ENCODE measurements at places on chromosomes 1 and 21. TPM values are rescaled to one million over a fixed set of nuclear protein-coding genes. Genes with fewer than 3 reads are reported as not detected.

DNA sequence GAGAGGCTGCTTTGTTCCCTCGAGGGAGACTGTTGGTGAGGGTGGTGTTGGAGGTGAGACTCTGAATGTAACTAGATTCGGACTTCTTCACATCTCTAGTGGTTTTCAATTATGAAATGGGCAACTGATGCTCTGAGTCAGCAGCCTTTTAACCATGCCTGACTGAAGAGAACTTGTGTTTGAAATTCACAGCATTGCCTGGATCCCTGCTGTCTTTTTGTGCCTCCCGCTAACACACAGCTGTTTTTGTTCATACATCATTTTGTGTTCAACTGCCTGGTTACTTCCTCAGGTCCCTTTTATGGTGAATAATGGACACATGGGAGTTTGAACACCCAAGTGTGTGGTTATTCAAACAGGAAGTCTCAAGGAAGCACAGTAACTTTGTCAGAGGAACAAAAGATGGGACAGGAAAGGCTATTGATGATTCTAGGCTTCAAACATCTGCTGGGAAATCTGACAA lies 16.8 kb downstream of the LAMC1 start:
- no peak for DNase-seq
- H3K4me1 ChIP-seq, result no peaks in the 10 kb centered on the region
- H3K36me3 ChIP-seq, result no peaks in the 10 kb centered on the region
- H3K4me3 ChIP-seq, result no peak overlapping the region
- peaks cover 23% of the 10 kb centered on the region for H3K27me3 ChIP-seq

GRCh38 chr1:244992833-244993232 lies 128.5 kb upstream of the HNRNPU start:
- no peak overlapping the region for H3K27ac ChIP-seq
- no peaks in the 10 kb centered on the region for H3K4me1 ChIP-seq
- H3K27me3 ChIP-seq, result no peaks in the 10 kb centered on the region
- H3K36me3 ChIP-seq, result no peaks in the 10 kb centered on the region
- no peak overlapping the region for H3K4me3 ChIP-seq
- no peak for DNase-seq

DNA sequence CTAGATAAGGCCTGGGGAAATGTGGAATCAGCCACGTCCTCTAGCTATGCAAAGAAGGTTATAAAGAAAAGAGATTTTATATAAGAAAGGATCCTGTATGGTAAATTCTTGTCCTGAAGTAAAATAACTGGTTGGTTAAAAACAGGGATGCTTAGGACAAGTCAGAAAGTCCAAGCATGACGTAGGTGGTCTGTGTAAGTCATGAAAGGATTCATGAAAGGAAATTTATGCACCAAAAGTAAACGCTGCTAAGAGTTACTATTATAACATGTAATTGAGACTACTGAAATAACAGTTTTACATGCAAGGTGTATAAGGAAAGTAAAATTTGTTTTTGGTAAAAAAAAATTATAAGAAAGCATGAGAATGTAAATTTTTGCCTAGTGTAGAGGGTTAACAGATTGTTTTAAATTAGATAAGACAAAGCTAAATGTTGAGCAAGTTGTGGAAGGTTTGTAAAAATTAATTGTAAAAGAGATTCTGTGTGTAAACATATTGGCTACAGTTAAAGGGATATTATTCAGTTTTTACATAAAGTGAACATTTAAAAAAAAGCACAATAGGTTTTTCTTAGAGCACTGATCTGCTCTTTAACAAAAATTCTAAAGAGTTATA lies 43.9 kb downstream of the PIGK start:
- H3K27ac ChIP-seq, result no peak overlapping the region
- no peak for DNase-seq
- no peaks in the 10 kb centered on the region for H3K27me3 ChIP-seq
- H3K4me1 ChIP-seq, result no peaks in the 10 kb centered on the region
- peaks cover 42% of the 10 kb centered on the region for H3K36me3 ChIP-seq

- H3K4me1 ChIP-seq, result peaks cover 98% of the 10 kb centered on the region
- peaks cover 9% of the 10 kb centered on the region for H3K27me3 ChIP-seq
- H3K27ac ChIP-seq, result peak overlapping the region; percentile 94
These were observed 6.5 kb downstream of the SLAMF7 start for GRCh38 chr1:160745551-160745950.

GRCh38 chr1:43776043-43776761 lies 68.9 kb downstream of the ST3GAL3 start:
- peaks cover 9% of the 10 kb centered on the region for H3K4me1 ChIP-seq
- DNase-seq, result no peak
- peaks cover 31% of the 10 kb centered on the region for H3K36me3 ChIP-seq
- no peak overlapping the region for H3K4me3 ChIP-seq
- H3K27ac ChIP-seq, result no peak overlapping the region

GRCh38 chr1:36096500-36097432 lies 8.1 kb downstream of the ADPRS start:
- H3K4me3 ChIP-seq, result no peak overlapping the region
- H3K36me3 ChIP-seq, result no peaks in the 10 kb centered on the region
- peaks cover 6% of the 10 kb centered on the region for H3K4me1 ChIP-seq
- no peaks in the 10 kb centered on the region for H3K27me3 ChIP-seq

DNA sequence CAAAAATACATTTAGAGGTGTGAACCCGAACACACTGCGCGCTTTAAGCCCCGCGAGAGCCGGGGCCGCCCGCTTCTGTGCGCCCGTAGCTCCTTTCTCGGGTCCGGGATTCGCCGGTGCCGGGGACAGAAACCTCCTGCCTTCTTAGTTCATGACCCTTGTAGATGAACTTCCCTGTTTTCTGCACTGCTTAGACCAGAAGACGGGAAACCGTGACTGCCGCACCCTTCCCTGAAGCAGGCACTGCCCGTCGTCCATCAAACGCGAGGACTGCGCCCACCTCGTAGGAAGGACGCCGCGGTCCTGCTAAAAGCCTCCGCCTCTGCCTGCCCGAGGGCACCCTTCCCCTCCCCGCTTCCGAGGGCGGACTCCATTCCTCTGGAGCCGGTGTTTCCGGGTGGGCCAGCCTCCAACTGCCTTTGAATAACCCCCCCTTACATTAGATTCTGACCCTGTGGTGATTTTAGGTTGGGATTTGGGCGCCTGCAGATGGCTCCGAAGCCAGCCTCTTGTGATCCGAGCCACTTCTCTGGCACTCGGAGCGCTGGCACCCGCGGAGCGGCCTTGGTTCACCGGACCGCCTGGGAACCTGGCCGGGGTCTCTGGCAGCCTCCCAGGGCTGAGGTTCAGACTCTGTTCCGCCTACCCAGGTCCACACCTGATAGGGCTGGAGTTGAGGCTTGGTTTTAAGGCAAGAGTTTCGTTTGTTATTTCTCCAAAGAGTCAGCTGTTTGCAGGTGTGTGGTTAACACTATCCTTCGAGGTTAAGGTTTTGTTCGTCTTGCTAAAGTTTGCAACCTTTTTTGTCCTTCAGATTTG lies 1.2 kb upstream of the PTTG1IP start:
- peak overlapping the region; percentile 94 for H3K27ac ChIP-seq
- DNase-seq, result peak; percentile 62
- peaks cover 50% of the 10 kb centered on the region for H3K4me1 ChIP-seq

DNA sequence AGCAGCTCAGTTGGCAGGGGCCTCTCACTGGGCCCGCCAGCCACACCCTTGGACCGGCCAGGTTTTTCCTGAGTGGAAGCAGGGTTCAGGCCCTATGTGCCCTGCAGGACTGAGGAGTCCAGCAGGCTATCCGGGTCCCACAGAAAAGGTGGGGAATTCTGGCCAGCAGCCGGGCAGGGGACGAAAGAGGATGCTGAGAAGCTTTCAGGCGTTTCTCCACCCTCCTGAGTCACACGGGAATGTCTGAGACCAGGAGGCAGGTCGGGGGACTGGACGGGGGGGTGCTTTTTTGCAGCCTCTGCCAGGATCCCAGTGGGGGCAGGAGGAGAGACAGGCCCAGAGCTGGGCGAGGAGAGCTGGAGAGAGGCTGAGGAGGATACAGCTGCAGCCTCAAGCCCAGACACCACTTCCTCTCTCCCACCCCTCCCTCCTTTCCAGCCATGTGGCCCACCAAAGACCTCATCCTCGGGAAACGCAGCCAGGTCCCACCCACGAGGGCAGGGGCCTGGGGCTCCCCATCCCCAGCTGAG lies 105.4 kb downstream of the SPSB1 start:
- H3K4me3 ChIP-seq, result no peak overlapping the region
- H3K27ac ChIP-seq, result no peak overlapping the region
- H3K4me1 ChIP-seq, result peaks cover 8% of the 10 kb centered on the region
- H3K27me3 ChIP-seq, result peaks cover 6% of the 10 kb centered on the region

- no peak overlapping the region for H3K27ac ChIP-seq
- peaks cover 4% of the 10 kb centered on the region for H3K27me3 ChIP-seq
- H3K4me1 ChIP-seq, result no peaks in the 10 kb centered on the region
- H3K4me3 ChIP-seq, result no peak overlapping the region
These were observed 103.1 kb downstream of the ATP6V1G3 start for GRCh38 chr1:198437332-198437731.

GRCh38 chr1:201630582-201630981 lies 91.7 kb downstream of the NAV1 start:
- no peaks in the 10 kb centered on the region for H3K4me1 ChIP-seq
- H3K36me3 ChIP-seq, result no peaks in the 10 kb centered on the region
- peaks cover 2% of the 10 kb centered on the region for H3K27me3 ChIP-seq
- DNase-seq, result no peak
- no peak overlapping the region for H3K27ac ChIP-seq

- DNase-seq, result no peak
- H3K36me3 ChIP-seq, result no peaks in the 10 kb centered on the region
- H3K27ac ChIP-seq, result no peak overlapping the region
- H3K27me3 ChIP-seq, result peaks cover 5% of the 10 kb centered on the region
- H3K4me3 ChIP-seq, result no peak overlapping the region
These were observed 14.3 kb upstream of the NTMT2 start for GRCh38 chr1:170131450-170131849.

- DNase-seq, result no peak
- H3K27ac ChIP-seq, result peak overlapping the region; percentile 88
- peaks cover 35% of the 10 kb centered on the region for H3K4me1 ChIP-seq
- peak overlapping the region; percentile 97 for H3K4me3 ChIP-seq
- no peaks in the 10 kb centered on the region for H3K27me3 ChIP-seq
These were observed 640 bp downstream of the JTB start for GRCh38 chr1:153976819-153977249.

- no peak overlapping the region for H3K4me3 ChIP-seq
- peaks cover 9% of the 10 kb centered on the region for H3K4me1 ChIP-seq
These were observed 33.3 kb downstream of the COQ8A start for GRCh38 chr1:226973371-226973897.

DNA sequence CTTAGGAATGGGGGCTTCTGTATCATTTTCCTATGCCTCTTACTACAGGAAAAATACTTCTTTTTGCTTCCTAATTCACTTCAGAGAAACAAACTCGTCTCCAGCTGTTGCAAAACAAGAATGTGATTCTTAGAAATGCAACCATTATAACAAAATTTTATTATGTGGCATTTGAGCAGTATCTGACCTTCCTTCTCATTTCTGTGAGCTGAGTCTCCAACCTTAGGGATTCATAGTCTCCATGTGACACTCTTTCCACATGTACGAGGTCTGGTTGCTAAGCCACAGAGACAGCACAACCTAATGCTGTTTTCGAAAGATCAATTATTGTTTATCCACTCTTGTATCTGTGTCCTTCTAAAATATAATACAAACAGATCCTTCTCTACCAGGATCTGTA lies 75.3 kb upstream of the RGS4 start:
- H3K4me3 ChIP-seq, result no peak overlapping the region
- H3K36me3 ChIP-seq, result no peaks in the 10 kb centered on the region
- no peak for DNase-seq
- no peaks in the 10 kb centered on the region for H3K4me1 ChIP-seq

- no peak overlapping the region for H3K27ac ChIP-seq
- no peaks in the 10 kb centered on the region for H3K36me3 ChIP-seq
- H3K4me3 ChIP-seq, result no peak overlapping the region
- H3K27me3 ChIP-seq, result peaks cover 2% of the 10 kb centered on the region
These were observed 81.6 kb downstream of the CD58 start for GRCh38 chr1:116489231-116489697.

DNA sequence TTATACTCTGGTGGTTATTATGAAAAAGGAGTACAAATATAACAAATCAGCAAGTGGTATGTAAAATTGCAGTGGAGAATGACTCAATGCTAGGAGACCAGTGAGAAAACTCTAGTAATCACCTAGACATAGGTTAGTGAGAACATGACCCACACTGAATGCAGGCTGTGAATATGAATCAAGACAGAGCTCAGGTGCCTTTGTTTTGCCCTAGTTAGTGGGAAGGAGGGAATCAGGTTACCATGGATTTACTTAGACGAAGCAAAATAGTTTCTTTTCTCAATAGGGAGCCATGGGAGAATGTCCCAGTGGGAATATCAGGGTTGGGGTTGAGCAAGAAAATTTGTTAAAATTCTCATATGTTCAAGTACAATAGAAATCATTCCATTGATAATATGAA lies 10.6 kb upstream of the GCLM start:
- H3K27ac ChIP-seq, result no peak overlapping the region
- no peaks in the 10 kb centered on the region for H3K36me3 ChIP-seq
- DNase-seq, result no peak
- H3K4me3 ChIP-seq, result no peak overlapping the region

- no peaks in the 10 kb centered on the region for H3K27me3 ChIP-seq
- no peak for DNase-seq
- H3K27ac ChIP-seq, result no peak overlapping the region
- H3K4me3 ChIP-seq, result no peak overlapping the region
- no peaks in the 10 kb centered on the region for H3K4me1 ChIP-seq
These were observed 52.5 kb upstream of the FBXO28 start for GRCh38 chr1:224061436-224061835.

- H3K27me3 ChIP-seq, result peaks cover 2% of the 10 kb centered on the region
- no peaks in the 10 kb centered on the region for H3K36me3 ChIP-seq
- H3K4me1 ChIP-seq, result no peaks in the 10 kb centered on the region
- no peak overlapping the region for H3K4me3 ChIP-seq
- H3K27ac ChIP-seq, result no peak overlapping the region
These were observed 283.6 kb upstream of the USP25 start for GRCh38 chr21:15446223-15446622.

DNA sequence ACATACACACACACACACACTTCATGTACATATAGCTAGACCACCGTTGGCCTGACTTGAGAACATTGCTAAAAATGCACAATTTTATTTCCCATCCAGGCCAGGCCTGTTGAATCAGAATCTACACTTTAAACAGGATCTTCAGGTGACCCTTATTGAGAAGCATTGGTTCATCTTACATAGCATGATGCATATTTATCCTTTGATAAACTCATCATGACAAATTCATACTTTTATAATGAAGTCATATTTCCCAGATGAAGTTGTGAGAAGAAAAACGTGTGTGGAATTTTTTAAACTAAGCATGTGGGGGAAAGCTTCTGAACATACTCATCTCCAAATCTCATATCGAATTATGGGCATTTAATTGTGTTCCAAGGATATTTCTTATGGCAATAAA lies 877.7 kb downstream of the MRPL39 start:
- H3K27ac ChIP-seq, result no peak overlapping the region
- no peaks in the 10 kb centered on the region for H3K4me1 ChIP-seq
- H3K36me3 ChIP-seq, result no peaks in the 10 kb centered on the region
- no peaks in the 10 kb centered on the region for H3K27me3 ChIP-seq

UBAP2L gene
- 23.1 TPM for polyA plus RNA-seq

SYDE2 gene
- 0.98 TPM for polyA plus RNA-seq

SNX7 gene
- not detected for polyA plus RNA-seq

PM20D1 gene
- 2.6 TPM for polyA plus RNA-seq

RIIAD1 gene
- not detected for polyA plus RNA-seq

RXFP4 gene
- not detected for polyA plus RNA-seq

RASSF5 gene
- polyA plus RNA-seq, result 218 TPM

LINGO4 gene
- 1.3 TPM for polyA plus RNA-seq

UBE2U gene
- polyA plus RNA-seq, result not detected

ICOSLG gene
- not detected for polyA plus RNA-seq
